ENCODE measurements at places on chromosomes 3 and 15.

- DNase-seq, result peak; percentile 66
These were observed 27.1 kb downstream of the CGGBP1 start for GRCh38 chr3:88031642-88032077.

DNA sequence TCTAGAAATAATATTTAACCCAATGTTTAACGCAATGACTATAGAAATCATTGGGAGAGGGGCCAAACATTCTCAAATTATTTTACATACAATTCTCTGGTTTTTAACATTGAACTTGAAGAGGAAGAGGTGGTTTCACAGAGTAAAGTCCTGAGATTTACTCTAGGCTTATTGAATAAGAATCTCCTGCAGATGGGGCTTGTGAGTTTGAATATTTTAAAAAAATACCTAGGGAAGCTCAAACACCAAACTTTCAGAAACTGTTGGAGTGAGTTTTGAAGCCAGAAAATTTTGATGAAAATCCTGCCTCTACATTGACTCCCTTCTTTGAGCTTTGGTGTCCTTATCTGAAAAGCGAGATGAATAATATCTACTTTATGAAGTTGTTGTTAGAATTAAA, 906.6 kb downstream of the TUSC7 start:
- DNase-seq, result no peak

- DNase-seq, result no peak
These were observed 4.3 kb downstream of the PFKFB4 start for GRCh38 chr3:48552111-48552951.

DNA sequence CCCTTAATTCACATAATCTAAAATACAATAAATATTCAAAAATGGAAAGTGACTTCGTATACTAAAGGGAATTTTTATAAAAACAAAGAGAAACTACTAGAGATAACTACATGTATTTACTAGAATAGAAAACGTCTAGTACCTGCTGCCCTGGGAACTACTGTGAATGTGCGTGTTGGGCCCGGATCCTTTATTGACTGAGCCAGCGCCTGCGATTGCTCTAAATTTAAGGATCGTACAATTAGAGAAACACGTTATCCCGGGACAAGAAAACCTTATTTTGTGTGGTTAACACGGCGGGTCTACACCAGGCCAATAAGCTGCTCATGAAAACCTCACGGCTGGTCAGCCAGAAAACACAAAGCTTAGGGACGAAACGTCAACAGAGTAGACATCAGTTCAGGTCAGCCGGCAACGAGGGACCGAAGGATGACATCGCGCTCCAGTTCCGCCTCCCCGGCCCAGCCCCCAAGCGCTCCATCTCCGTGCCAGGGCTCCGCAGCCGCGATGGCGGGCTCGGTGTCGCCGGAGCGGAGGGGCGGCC, 555 bp downstream of the TM2D3 start:
- no peak for DNase-seq

DNA sequence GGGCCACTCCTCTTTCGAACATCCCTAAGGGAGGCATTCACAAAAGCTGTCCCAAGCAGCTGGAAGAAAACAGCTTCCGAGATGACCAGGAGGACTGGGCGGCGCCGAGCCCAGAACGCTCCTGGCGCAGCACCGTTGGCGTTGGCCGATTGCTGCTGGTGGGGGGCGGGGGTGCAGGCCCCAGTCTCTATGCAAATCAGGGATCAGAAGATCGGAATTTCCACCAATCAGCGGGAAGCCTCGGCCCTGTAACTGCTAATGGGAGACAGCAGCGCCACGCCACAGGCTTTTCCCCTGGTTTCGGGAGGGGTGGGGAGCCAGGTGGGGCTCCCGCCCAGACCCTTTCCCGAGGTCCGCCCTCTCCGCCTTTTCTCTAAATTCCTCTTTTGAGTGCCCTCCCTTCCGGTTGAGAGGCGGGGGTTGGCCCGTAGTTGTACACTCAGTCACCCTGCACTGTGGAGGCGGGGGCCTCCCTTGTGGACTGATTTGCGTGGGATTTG, 27.0 kb downstream of the HMCES start:
- peak; percentile 46 for DNase-seq

DNA sequence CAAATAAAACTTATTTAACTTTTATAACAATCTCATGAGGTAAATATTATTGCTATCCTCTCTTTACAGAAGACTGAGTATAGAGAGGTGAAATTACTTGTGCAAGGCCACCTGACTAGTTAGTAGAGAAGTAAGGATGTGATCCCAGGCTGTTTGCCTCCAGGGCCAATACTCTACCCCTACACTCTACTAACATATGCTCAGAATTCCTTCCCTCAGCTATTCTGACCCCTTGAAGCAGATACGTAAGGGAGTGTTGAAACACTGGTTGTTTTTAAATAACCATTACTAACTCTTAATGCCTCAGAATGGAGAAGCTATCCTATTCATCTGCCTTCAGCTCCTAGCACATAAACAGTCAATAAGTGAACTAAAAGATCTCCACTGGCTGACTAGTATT, 24.1 kb downstream of the CSTA start:
- no peak for DNase-seq

DNA sequence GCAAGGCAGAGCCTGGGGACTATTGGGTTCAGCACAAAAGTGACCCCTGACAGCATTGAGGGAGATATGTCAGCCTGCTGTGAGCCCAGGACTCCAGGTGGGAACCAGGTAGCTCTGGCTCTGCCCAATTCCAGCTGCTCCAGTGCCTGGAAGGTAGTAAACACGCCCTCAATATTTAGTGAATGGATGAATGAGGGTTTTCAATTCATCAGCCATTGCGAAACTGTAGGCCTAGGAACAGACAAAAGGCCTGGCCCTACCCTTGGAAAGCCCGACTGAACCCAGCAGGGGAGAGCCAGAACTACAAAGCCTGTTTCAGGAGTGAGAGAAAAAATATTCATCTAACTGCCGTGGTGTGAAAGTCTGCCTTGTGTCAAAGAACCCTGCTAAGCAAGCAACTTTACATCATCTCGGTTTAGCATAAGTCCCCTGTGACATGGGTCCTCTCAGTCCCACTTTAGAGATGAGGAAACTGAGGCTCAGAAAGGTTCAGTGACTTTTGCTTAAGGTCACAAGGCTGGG, 8.1 kb upstream of the CSK start:
- no peak for DNase-seq

DNA sequence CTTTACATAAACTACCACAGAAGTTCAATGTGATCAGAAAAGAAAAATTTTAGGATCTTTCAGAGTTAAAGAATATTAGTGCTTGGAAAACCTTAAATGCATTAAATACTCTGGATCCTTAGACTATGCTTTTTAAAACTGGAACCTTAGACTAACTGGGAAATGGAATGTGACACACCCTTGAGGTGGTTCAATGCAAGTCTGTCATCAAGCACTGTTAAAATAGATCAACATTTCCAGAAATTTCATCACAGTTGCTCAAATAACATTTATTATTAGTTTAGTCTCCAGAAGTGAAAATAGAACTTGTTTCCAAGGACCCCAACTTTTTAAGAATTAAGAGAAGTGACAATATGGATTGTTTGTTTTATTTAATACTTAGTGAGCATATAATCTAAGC, 71.8 kb downstream of the GAP43 start:
- DNase-seq, result no peak

DNA sequence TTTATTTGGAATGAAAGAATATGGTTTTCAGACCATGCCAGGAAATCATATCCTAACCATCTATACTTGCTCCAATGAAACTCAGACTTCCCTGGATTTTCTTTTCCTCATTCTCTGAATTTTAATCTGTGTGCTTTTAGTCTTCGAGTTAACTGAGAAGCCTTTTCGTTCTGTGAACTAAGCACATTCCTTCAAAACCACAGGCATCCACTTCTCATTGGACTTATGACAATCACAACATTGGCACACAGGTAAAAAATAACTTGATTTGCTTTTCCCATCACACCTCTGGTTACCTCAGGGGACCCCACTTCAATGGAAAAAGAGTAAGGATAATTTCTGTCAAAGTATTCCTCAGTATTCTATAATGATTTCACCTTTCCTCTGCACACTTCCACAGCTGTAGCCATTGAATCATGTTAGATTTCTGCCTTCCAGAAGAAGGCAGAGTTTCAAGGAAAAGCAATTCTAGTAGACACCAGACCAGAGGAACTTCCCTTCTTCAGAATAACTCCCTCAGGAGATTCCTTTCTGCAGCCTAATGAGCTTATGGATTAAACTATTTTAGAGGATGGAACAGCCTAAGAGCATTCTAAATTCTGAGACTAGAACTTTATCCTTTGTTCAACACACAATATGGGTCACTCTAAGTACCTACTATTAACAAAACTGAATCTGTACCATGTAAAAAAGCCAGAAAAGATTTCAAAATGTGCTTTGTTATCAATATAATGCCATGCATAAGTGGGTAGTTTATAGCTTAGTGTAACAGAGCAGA, 15.9 kb downstream of the COMMD2 start:
- DNase-seq, result no peak

- DNase-seq, result no peak
These were observed 1.1 kb upstream of the TRPM1 start for GRCh38 chr15:31102374-31103342.

- DNase-seq, result no peak
These were observed 33.9 kb downstream of the PFN2 start for GRCh38 chr3:149936812-149937230.

DNA sequence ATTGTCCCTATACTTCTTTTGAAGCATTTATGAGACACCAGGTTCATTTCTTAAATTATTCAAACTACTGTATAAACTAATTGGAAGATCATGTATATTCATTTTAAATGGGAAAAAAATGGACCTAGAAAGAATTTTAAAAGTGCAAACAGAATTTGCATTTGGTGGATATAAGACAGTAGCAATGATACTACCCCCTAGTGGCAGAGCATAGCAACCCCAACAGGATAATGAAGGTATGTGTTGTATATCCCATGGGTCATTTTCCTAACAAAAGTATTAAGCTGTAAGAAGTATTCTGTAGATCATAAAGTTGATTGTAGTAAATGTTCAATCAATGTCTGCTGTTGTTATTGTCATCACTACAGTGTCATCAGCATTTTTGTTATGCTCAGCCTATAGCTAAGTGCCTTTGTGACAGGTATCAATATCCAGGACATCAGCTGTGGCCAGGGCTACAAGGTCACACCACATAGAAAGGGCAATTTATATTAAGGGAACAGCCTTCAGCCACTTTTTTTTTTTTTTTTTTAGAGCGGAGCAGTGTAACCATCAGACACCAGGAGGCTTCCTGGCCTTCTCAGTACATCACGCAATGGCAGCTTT, 175.8 kb downstream of the FOXB1 start:
- peak; percentile 60 for DNase-seq

- no peak for DNase-seq
These were observed 910.0 kb upstream of the ROBO1 start for GRCh38 chr3:80677796-80678195.

DNA sequence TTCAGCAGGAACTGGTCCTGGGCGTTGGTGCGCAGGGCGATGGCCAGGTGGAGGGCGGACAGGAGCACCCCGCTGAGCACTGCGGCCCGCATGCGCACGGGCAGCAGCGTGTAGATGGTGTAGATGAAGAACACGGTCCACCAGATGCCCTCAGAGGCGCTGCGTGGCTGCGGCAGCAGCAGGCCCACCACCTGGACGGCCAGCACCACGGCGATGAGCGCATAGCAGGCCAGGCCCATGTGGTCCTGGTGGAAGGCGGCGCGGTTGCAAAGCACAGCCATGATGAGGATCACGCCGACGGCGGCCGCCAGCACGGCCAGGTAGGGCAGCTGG, 1.5 kb downstream of the ADCY5 start:
- DNase-seq, result no peak

- peak; percentile 31 for DNase-seq
These were observed 75.3 kb downstream of the CYP19A1 start for GRCh38 chr15:51263116-51263515.

DNA sequence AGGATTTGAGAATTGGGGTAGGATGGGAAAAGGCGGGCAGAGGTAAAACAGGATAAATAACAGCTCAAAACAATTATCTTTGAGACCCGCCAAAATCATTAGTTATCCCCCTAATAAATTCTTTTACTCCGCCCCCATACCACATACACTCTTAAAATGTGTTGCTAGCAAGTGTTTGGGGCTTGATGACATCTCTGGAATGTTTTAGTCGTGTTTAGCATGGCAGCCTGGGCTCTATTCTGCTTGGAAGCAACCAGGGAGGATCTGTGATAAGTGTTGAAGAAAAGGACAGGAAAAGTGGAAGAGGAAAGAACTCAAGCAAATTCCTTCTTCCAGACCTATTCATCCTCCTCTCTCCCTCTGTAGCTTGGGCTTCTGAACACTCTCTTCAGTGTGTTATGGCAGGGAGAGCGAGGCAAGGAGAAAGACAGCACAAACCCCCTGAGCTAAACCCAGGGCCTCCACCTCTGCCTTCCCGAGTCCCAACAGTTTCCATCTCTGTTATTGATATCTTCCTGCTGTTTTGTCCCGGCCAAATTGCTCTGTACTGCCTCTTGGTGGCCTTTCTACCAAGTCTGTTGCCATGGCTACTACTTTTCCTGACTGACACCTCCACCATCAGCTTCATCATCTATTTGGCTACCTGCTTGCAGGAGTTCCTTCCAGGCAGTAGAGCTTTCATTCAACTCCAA, 135.8 kb downstream of the RPL22L1 start:
- DNase-seq, result no peak

DNA sequence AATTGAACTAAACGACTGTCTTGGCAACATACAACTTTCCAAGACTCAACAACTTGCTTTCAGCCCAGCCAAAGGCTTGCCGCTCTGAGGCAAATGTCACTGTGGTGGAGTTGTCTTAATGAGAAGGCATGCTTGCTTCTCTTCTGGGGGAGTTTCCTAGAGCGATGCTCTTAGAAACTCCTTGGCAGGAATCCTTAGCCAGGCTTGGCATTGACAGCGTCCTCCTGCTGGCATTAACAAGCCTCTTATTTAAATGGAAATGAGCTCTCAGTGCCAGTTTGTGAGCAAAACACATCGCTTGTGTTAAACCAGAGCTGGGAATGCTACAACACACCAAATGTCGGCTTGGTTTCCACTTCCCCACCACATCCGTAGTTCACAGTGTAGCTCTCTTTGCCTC, 265.5 kb upstream of the TPRG1 start:
- DNase-seq, result peak; percentile 81

DNA sequence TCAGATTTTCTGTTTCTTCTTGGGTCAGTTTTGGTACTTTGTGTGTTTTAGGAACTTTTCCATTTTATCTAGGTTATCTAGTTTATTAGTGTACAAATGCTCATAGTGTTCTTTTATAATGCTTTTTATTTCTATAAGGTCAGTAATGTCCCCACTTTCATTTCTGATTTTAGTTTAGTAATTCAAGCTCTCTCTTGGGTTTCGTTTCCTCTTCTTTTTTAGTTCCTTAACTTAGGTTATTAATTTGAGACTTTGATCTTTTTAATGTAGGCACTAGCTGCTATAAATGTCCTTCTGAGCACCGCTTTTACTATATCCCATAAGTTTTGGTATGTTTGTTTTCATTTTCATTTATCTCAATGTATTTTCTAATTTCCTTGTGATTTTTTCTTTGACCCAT, 27.0 kb upstream of the CD200R1L start:
- DNase-seq, result no peak

DNA sequence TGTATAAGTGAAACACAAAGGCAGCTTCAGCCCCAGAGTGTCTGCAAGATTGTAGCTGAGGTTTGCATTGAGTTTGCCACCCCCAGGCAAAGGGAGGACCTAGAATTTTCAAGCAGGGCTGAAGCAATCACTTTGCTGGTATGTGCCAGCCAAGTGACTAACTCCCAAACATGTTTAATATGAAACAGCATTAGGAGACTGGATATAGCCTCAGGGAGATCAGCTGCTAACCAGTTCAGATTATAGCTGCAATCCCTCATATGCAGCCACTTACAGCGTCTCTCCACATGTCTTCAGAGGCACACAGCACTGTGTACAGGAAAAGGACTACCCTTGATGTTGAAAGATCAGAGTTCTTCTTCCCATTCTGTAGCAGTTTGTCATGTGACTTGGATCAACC, 38.4 kb upstream of the PPP2R3A start:
- no peak for DNase-seq
